ENCODE measurements at places on chromosomes 11 and 22.

- no peak for DNase-seq
These were observed 34.4 kb upstream of the NNMT start for GRCh38 chr11:114261791-114262190.

GRCh38 chr11:106403751-106404150, 326.3 kb downstream of the AASDHPPT start:
- DNase-seq: no peak

GRCh38 chr11:10305262-10305963, 540 bp downstream of the ADM start:
- no peak for DNase-seq

DNA sequence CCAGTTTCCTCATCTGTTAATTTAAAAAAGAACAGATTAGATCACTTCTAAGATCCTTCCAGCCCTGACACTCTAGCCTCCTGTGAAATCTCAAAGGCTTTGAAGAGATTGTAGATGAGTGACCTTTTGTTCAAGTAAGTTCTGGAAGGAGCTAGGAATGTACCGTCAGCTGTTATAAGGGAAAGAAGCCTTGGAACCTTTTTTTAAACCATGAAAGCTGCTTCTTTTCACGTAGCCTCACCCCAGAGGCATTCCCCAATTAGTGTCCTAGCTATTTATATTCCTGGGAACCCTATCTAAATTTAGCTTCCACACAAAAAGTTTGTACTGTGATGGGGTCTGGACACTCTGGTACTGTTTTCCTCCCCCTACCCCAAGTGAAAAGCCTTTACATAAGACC, 35.8 kb upstream of the SLN start:
- DNase-seq: peak; percentile 31

DNA sequence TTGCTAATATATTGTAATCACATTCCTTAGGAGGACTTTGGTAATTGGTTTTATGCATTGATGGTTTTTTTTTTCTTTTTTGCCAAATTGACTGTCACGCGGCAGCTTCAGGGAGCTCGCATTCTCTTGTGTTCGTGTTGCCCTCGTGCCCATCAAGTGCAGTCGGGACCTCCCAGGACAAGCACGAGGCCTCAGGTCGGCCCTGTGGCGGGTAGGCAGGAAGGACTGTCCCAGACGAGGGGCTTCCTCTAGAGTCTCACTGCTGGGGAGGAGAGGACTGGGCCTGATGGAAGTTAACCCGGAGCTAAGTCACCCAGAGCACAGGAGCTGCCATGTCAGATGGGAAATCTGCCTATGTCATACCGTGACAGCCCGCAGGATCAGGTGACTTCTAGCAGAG, 37.0 kb downstream of the CTTN start:
- DNase-seq: no peak

Data from fibroblast of villous mesenchyme (primary cell).